ENCODE measurements at places on chromosomes 12 and 14. TPM values are rescaled to one million over a fixed set of nuclear protein-coding genes. Genes with fewer than 3 reads are reported as not detected.

DNA sequence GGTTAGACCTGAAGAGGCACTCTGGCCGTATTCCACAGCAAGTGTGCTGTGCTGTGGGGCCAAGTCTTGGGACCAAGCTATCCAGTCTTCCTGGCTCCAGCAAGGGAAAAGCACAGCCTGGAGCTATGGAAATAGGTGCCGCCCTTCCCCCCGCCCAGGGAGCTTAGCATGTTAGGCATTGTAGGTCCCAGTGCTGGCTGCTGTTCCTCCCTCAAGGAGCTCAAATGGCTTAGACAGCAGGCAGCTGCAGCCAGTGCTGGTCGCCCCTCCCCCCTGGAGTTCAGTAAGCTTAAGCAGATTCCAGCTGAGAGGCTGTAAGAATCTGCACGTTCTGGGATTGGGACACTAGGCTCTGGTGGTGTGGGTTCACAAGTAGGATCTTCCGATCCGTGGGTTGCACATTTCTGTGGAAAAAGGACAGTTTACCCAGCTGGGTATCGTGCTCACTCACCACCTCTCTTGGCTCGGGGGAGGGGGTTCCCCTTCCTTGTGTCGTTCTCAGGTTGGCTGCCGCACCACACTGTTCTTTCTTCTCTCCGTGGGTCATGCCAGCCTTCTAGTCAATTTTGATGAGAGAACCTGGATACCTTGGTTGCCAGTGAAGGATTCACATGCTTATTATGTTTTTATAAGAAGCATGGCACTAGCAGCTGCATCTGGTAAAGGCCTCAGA, 127.3 kb downstream of the CNTN1 start:
- DNase-seq, result no peak

DNA sequence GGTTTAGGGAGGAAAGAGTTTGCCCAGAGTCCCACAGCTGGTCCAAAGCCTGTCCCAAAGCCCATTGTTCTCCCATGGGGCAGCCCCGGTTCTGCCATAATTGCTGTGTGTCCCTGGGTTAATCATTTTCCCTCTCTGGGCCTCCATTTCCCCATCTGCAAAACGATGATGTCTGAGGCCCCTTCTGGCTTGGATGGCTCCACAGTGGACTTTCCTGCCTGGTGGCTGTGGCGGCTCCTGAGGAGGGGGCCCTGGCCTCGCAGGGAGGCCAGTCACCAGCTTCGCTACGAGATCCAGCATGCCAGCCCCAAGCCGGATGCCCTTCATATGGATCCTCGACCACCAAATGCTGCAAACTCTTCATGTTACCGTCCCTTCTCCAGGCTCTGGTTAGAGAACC, 37.5 kb upstream of the PPP1R13B start:
- DNase-seq, result no peak

- DNase-seq, result no peak
Observed at GRCh38 chr14:102575160-102575845, 17.1 kb upstream of the RCOR1 start.

GRCh38 chr14:56995010-56995409, 184.7 kb upstream of the OTX2 start:
- no peak for DNase-seq

GRCh38 chr14:104710071-104710735, 13.8 kb upstream of the ADSS1 start:
- DNase-seq, result no peak

DNA sequence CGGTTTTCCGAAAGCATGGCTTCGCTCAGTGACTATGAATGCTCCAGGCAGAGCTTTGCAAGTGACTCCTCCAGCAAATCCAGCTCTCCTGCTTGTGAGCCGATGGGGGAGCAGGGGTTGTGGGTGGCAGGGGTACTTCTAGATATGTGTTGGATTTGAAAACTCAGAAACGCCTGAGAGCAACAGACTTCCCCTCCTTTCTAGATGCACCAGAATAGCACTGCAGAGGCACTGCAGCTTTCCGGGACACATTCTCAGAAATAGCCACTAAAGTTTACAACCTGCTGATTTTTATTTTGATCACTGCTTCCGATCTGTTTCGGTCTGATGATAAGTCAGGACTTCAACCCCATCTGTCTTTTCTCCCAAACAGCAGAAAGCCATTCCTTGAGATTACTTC, 8.6 kb downstream of the TCP11L2 start:
- no peak for DNase-seq

DNA sequence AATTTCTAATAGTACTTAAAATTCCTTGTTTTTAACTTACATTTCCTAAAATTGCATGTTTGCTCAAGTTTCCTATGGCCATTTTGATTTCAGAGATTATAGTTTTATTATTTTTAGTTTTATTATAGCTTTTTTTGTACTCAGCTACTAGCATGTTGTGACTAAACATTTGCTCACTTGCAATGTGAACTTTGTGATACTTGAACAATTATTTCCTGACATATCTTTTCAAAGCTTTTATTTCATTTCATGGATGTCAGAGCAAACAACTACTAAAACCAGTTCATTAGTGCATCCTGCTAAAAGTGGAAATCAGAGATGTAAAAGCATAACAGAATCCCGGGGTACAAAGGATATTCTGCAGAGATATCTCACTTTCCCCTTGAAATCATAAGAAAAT, 33.6 kb upstream of the PCNX4 start:
- no peak for DNase-seq

- no peak for DNase-seq
Observed at GRCh38 chr12:119052001-119052400, 70.7 kb downstream of the SRRM4 start.

- DNase-seq, result no peak
Observed at GRCh38 chr14:76236172-76237130, 84.7 kb downstream of the GPATCH2L start.

- DNase-seq, result no peak
Observed at GRCh38 chr14:34275530-34275929, 186.5 kb downstream of the SPTSSA start.

- no peak for DNase-seq
Observed at GRCh38 chr14:66395300-66395699, 90.9 kb upstream of the CCDC196 start.

- no peak for DNase-seq
Observed at GRCh38 chr12:33703221-33703620, 263.6 kb upstream of the SYT10 start.

GRCh38 chr14:56581041-56581727, 1.6 kb downstream of the TMEM260 start:
- no peak for DNase-seq

- no peak for DNase-seq
Observed at GRCh38 chr14:90287791-90288190, 31.4 kb downstream of the PSMC1 start.

DNA sequence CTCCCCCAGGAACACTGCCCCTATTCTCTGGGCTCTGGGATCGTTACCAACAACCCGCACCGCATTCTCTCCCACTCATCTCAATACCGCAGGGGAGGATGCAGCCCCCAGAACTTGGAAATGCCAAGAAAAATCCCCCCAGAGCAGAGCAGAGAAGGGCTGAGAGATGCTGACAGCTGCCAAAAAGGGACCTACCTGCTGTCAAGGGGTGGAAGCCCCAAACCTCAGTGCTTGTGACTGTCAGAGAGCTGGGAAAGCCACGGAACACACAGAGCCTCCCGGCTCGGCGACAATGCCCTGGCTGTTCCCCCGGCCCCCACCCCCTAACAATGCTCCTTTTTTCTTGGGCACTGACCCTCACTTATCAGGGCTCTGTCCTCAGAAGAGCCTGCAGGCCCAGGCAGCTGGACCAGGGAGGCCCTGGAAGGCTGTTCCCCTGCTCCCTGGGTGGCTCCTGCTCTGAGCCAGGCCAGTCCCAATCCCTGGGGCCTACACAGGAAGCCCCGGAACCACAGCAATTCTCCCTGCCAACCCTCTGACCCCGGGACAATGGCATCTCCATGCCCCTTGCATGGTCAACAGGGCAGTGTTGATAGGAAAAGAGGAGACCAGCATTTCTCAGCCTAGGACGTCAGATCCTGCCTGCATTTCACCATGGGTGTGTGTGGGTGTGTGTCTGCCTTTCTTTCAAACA, 78.9 kb downstream of the ITPK1 start:
- DNase-seq, result no peak

GRCh38 chr12:94437303-94437702, 22.4 kb downstream of the CEP83 start:
- DNase-seq, result no peak

GRCh38 chr14:104368751-104369100, 210.8 kb upstream of the C14orf180 start:
- DNase-seq, result no peak

DNA sequence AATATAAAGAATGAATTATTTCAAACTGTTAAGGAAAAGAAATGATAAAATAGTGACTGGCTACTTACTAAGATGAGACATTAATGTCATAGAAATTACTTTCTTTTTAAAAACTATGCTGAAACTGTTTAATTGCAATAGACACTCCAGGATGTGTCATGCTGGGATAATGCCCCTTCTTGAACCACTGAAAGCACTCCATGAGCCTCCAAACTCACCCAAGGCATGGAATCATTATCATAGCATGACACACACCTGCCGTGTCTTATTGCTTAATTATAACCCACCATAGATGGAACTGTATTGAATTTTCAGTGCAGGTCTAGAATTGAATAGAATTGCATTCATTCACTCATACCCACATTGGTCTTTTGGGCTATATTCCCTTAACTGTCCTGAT, 4.3 kb downstream of the MBIP start:
- DNase-seq, result no peak

DNA sequence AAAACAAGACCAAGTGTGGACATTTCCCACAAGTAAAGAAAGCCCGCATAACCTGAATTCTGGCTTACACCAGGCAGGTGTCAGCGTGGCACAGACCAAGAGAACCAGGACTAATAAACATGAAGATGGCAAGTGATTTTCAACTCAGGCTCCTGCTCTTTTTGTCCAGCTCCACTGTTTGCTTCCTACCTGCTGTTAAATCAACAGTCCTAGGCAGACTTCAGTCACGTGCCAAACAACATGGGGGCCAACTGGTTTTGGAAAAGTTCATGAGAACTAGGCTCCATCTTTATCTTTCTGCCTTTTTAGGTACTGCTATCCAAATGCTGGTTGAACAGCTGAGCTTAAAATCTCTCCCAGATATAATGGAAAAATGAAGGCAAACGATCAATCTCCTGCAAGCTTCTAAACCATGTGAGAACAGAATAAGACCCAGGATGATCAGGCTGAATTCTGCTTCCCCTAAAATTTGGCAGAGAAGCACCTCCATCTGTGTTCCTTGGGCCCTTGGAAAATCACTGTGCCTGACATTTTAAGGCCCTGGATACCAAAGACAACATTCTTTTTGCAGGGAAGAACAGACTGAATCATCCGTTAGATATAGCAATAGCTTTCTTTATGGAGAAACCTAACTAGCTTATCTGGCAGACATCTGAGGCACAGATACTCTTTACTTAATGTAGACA, 215.6 kb upstream of the USP15 start:
- no peak for DNase-seq

DNA sequence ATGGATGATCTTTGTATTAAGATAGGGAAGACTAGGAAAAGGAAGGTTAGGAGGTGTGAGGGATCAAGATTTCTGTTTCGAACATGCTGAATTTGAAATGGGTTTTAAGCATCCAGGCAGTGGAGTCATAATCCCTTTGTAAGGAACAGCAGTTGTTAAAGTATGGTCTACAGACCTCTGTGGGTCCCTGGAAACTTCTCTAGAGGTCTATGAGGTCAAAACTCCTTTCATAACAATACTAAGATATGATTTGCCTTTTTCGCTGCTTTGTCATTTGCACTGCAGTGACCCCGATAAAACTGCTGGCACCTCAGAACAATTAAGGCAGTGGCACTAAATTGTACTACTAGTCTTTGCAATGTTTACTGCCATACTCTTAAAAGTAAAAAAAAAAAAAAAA, 1.5 kb downstream of the RAD51AP1 start:
- DNase-seq, result no peak

DNA sequence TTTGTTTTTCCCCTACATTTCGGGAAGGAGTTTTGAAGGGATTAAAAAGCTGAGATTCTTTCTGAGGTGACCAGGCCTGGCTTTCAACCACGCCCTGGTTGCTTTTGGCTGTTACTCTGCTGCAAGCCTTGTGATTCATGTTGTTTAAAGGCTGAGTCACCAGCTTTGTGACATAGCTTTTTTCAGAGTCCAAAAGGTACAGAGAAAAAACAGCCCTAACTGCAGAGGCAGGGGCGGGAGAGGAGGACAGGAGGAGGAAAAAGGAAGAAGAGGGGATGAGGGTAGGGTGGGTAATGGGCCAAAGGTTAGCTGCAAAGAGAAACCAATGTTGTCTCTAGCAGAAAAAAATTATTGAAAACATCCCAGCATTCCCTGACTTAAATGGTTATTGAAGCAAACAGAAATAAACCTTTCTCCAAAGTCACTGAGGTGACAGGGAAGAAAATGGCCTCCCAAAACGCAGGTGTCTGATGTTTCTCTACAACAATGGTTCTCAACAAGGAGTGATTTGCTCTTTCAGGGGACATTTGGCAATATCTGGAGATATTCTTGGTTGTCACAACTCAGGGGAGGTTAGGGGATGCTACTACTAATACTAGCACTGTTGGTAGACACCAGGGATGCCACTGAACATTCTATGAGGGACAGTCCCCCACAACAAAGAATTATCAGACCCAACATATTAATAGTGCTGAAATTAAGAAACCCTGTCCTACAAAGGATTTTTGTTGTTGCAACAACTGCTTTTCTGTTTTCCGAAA, 2.1 kb upstream of the UBC start:
- DNase-seq, result no peak

The RNF34 gene
- 39.9 TPM for total RNA-seq

The KLHDC1 gene
- total RNA-seq, result 8.1 TPM

The ORAI1 gene
- 13.5 TPM for total RNA-seq

The ADAM21 gene
- total RNA-seq, result not detected

The TECPR2 gene
- 46.0 TPM for total RNA-seq

The GLI1 gene
- 0.09 TPM for total RNA-seq

The PTPRQ gene
- 47.3 TPM for total RNA-seq

The FSCB gene
- not detected for total RNA-seq

The TOMM20L gene
- total RNA-seq, result not detected

The GPD1 gene
- total RNA-seq, result 2,252 TPM
